ENCODE measurements at places on chromosomes 2 and 18. TPM values are rescaled to one million over a fixed set of nuclear protein-coding genes. Genes with fewer than 3 reads are reported as not detected.

HRH4 gene
- 0.16 TPM for total RNA-seq

- no peaks in the 10 kb centered on the region for H3K36me3 ChIP-seq
- no peaks in the 10 kb centered on the region for H3K27me3 ChIP-seq
- no peak for DNase-seq
- no peak overlapping the region for H3K27ac ChIP-seq
- H3K4me1 ChIP-seq: no peaks in the 10 kb centered on the region
Observed at GRCh38 chr18:44246001-44246400, 434.7 kb upstream of the SETBP1 start.

DNA sequence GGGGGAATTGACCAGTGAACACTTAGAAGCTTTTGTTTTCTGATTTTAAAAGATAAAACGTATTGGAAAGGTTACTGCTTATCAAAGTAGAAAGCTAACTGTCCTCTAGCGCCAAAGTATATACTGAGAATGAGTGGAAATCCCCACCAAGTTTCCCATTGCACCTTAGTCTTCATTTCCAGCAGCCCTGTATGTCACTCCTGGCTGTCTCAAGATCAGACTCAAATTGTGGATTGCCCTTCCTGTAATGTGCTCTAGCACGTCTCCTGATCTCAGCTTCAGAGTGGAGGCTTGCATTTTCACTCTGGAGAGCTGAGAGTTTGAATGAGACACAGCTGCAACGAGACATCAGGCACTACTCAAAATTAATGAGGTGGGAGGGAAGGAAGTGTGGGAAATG is 26.6 kb downstream of the MFF start:
- H3K4me1 ChIP-seq: peaks cover 17% of the 10 kb centered on the region
- DNase-seq: no peak
- peaks cover 2% of the 10 kb centered on the region for H3K36me3 ChIP-seq
- H3K4me3 ChIP-seq: peak overlapping the region; percentile 29
- no peaks in the 10 kb centered on the region for H3K27me3 ChIP-seq

GRCh38 chr2:32377928-32378327 is 21.1 kb downstream of the BIRC6 start:
- no peak for DNase-seq
- H3K27me3 ChIP-seq: no peaks in the 10 kb centered on the region
- H3K27ac ChIP-seq: no peak overlapping the region
- H3K4me3 ChIP-seq: no peak overlapping the region

DNA sequence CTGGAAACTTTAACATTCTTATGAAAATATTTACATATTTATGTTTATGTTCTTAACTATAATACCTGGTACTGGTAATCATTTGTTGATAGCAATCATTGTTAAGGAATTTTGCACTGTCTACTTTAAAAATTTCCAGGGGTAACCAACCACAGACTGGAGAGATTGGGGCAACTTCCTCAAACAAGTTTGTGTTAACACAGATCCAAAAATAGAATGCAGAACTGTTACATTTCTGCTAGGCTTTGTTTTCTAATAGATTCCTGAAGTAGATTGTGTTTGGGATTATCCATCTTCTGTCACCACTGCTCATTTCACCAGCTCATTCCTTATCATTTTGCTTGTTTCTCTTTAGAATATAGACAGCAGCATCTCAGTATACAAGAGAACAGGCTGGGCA is 23.7 kb downstream of the RNF125 start:
- peaks cover 17% of the 10 kb centered on the region for H3K36me3 ChIP-seq
- peak overlapping the region; percentile 62 for H3K27ac ChIP-seq
- no peaks in the 10 kb centered on the region for H3K27me3 ChIP-seq
- no peak overlapping the region for H3K4me3 ChIP-seq

- no peak overlapping the region for H3K27ac ChIP-seq
- no peaks in the 10 kb centered on the region for H3K27me3 ChIP-seq
- no peak for DNase-seq
- H3K36me3 ChIP-seq: no peaks in the 10 kb centered on the region
- H3K4me1 ChIP-seq: no peaks in the 10 kb centered on the region
- no peak overlapping the region for H3K4me3 ChIP-seq
Observed at GRCh38 chr2:142075826-142076225, 55.0 kb downstream of the LRP1B start.

DNA sequence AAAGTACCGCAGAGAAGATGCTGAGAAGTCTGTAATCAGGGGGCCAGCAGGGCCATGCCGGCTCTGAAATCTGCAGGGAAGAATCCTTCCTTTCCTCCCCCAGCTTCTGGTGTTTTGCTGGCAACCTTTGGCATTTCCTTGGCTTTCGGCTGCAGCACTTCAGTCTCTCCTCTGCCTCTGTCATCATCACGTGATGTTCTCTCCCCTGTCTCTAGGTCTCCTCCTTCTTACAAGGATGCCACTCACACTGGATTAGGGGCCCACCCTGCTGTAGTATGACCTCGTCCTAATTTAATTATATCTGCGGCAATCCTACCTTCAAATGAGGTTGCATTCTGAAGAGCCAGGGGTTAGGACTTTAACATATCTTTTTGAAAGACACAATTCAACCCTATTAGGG is 13.8 kb upstream of the RAB12 start:
- no peak overlapping the region for H3K4me3 ChIP-seq
- H3K4me1 ChIP-seq: no peaks in the 10 kb centered on the region
- DNase-seq: no peak
- H3K27me3 ChIP-seq: no peaks in the 10 kb centered on the region
- no peak overlapping the region for H3K27ac ChIP-seq

- H3K4me3 ChIP-seq: no peak overlapping the region
- no peak overlapping the region for H3K27ac ChIP-seq
- no peaks in the 10 kb centered on the region for H3K4me1 ChIP-seq
- no peaks in the 10 kb centered on the region for H3K27me3 ChIP-seq
Observed at GRCh38 chr2:99278793-99279291, 22.2 kb downstream of the LYG1 start.

CCDC138 gene
- total RNA-seq: 7.7 TPM

DNA sequence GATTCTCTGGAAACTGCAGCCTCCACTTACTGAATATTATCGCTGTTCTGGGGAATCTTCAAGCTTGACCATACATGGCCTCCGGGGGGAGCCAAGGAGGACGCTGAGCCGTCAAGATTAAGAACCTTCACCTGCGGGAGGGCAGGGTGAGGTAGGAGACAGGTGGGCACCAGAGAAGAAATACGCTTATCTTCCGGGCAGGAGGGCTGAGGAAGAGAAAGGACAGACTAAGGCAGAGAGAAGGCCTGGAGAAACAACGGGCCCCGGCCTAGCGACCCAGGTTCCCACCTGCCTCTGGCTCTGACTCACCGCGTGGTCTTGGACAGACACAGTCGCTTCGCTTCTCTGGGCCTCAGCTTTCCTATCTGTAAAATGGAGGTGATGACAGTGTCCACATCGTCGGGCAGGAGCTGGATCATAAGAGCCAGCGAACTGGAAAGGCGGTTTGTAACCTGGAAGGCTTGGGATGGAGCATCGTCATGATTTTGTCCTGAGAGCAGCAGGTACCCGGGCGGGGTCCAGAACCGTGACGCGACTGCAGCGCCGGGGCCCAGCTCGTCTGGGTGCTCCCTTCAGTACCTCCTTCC is 659 bp downstream of the ZNF142 start:
- peak overlapping the region; percentile 95 for H3K4me3 ChIP-seq
- H3K27ac ChIP-seq: peak overlapping the region; percentile 69
- no peaks in the 10 kb centered on the region for H3K27me3 ChIP-seq

SH2D6 gene
- total RNA-seq: 4.0 TPM

GRCh38 chr18:24459772-24460171 is 665 bp upstream of the HRH4 start:
- DNase-seq: no peak
- H3K27me3 ChIP-seq: peaks cover 10% of the 10 kb centered on the region
- peaks cover 3% of the 10 kb centered on the region for H3K36me3 ChIP-seq
- no peak overlapping the region for H3K4me3 ChIP-seq

All from activated T-cell treated with anti-CD3 and anti-CD28 coated beads, Interleukin-2, amount 50 U/mL, for 72 hours (primary cell).